ENCODE measurements at places on chromosomes 13 and 19.

DNA sequence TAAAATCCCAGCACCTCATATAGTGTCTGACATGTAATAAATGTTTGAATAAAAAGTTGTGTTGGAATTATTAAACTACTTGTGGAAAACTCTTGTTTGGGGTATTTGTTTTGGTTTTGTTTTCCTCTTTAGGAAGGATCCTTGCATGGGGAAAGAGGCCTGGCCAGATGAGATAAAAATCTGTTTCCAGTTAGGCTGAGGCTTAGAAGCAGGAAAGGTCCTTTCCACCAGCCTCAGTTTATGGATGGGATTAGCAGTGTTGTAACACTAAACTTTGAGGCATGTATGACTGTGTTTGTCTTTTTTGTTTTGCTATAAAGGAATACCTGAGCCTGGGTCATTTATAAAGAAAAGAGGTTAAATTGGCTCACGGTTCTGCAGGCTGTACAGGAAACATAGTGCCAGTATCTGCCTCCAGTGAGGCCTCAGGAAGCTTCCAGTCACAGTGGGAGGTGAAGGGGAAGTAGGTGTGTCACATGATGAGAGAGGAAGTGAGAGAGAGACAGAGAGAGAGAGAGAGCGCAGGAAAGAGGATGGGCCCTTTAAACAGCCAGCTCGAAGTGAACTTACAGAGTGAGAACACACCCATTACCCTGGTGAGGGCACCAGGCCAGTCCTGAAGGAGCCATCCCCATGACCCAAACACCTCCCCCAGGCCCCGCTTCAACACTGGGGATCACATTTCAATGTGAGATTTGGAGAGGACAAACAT, 21.6 kb downstream of the SPATA13 start:
- no peak for DNase-seq

DNA sequence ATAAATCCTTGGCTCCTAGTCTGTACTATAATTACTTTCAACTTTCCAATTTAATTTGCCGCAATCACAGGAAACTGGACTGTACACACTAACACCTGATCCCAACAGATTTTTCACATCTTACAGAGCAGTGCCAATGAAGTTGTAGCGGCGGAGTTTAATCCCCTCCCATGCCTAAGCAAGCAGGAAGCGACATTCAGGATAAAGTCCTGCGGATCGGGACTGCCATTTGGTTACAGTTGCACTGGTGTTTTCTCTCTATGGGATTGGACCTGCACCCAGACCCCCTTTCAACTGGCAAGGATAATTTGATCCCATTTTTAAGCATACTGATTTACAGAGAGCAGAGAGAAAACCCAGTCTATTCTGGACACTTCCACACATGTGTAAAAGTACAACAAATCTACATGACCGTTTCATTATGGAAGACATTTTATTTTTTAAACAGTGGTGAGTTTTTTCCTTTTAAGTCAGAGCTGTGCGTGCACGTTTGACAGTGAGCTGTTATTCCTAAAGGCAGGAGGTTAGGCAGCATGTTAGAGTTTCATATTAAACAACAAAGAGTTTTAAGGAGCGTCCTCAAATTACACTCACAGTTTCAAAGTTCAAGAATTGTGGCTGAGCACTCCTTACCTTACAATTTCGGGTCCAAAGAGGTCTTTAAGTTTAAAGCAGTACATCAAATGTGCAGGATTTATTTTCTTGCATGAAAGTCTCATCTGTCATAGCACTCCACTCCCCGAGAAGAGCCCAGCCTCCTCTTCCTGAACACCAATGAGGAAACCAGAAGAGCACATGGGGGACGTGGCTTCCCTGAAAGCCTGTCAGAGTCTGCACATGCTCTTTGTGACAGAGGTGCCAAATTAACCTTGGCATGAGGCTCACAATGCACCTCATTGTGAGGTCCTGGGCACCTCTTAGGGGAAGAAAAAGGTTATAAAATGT, 141.6 kb upstream of the RFC3 start:
- DNase-seq: no peak

- no peak for DNase-seq
Measured at GRCh38 chr19:39315933-39316332, 4.7 kb downstream of the LRFN1 start.

DNA sequence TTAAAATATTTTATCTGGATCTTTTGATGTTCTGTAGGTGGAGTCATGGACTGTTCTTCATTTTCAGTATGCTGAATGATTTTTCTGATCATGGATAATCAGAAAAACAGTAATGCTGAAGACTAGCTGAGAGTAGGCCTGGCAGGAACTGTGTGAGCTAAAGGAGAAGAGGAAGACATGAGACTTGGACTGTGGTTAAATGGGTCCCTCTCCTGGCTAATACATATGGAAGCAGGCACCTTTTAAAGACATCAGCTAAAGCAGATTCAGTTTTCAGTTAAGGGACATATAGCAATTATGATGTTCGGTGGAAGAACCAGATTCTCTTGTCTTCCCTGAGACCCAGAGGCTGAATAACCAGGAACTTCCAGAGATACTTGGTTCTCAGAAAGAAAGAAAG, 169.4 kb downstream of the OLFM4 start:
- DNase-seq: no peak

GRCh38 chr13:102017248-102017647, 384.6 kb downstream of the FGF14 start:
- no peak for DNase-seq

DNA sequence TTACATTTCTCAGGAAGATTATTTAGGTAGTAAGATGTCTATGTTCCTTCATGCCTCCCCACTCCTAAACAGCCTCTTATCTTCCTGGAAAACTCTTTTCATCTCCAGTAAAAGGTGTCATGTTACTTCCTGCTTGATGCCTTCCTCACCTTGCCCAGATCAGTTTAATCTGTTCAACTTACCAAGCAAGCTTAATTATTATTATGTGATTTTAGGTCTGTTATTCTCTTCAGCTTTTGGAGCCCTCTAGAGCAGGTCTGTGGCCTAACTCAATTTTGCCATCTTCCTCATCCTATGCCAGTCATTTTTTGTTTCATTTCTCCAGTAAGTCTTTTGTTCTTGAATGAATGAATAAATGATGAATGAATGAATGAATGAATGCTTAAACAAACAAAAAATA, 528.4 kb downstream of the DCT start:
- DNase-seq: no peak

DNA sequence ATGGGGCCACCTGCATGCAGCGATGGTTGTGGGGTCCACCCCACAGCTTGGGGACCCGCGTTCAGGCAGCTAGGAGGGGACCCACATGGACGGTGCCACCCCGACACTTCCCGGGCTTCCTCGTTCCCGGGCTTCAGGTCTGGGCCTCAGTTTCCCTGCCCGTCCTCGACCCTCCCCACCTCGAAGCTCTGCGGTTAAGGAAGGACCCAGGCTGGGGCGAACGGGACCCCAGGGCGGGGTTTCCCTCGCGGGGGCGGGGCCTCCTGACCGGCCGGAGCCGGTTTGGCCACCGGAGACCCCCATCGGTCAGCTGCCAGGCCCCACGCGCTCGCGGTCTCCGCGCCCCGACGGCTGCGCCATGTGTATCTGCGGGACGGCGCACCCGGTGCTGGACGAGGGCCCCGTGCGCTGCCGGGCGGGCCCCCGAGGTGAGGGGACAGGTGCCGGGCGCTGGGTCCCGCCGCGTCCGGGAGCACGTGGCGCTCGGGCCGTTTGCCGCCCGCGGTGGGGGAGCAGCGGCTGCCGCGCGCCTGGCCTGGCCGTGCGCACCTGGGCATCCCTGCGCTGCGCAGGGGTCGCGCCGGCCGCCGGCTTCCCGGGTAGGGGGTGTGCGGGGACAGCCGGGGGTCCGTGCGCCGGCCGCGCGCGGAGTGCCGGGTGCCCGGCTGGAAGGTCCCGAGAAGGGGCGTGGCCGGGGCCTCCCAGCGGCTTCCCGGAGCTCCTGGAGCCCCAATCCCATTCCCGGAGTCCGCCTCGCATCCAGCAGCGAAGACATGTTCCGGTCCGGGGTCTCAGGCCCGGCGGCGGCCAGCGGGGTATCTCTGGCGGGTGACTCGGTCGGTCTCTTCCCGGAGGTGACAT, 4.2 kb downstream of the ARHGAP45 start:
- DNase-seq: peak; percentile 18

DNA sequence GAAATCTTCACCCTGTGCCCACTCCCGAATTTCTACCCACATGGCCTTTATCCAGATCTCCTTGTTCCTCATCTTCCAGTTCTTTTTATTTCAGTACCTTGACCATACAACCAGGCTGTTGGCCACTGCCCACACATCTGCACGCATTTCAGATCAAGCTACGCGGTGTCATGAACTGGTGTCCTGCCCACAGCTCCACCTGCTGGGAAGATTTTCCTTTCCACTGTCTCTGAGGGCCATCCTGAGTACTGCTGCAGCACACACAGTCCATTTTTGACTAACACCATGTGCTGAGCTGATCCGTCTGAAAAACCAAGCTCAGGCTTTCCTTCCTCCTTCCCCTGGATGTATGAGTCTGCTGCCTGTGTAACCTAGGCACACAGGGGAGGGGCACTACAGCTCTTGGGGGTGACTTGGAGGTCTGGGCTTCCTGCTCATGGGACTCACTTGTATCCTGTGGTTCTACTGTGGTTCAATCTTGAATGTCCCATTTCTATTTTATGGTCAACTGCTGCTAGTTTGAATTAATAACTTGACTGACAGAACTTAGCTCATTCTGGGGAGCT, 71.9 kb downstream of the WASF3 start:
- no peak for DNase-seq

DNA sequence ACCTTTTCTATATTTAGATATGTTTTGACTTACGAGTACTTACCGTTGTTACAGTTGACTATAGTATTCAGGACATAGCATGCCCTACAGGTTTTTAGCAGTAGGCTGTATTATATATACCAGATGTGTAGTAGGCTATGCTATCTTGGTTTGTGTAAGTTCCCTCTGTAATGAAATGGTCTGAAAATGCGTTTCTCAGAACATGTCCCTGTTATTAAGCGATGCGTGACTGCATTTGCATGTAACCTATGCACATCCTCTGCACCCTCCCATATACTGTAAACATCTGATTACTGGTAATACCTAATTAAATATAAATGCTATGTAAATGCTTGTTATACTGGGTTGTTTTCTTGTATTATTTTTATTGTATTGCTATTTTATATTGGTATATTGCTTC, 6.6 kb downstream of the ZNF766 start:
- DNase-seq: no peak

- DNase-seq: no peak
Measured at GRCh38 chr13:90618133-90618532, 729.4 kb upstream of the MIR17HG start.

GRCh38 chr19:30367006-30367405, 5.2 kb upstream of the ZNF536 start:
- DNase-seq: no peak

DNA sequence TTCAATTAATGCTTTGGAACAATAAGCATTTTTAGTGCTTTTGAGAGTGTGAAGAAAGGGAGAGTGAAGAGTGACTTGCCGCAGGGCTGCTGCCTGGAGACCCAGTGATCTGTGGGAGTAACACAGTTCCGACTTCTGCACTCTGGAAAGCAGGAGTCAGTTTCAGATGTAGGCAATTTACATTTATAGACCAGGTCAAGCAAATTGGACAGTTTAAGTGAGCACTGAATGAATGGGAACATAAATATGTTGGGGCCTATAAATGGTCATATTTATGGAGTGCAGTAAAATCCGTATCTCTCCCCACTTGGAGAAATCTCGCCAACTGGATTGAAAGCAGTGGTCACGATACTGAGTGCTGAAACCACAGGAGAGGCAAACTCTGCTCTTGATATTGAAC, 9.4 kb upstream of the SHISA2 start:
- no peak for DNase-seq

- DNase-seq: no peak
Measured at GRCh38 chr13:75359266-75359665, 122.7 kb downstream of the TBC1D4 start.

DNA sequence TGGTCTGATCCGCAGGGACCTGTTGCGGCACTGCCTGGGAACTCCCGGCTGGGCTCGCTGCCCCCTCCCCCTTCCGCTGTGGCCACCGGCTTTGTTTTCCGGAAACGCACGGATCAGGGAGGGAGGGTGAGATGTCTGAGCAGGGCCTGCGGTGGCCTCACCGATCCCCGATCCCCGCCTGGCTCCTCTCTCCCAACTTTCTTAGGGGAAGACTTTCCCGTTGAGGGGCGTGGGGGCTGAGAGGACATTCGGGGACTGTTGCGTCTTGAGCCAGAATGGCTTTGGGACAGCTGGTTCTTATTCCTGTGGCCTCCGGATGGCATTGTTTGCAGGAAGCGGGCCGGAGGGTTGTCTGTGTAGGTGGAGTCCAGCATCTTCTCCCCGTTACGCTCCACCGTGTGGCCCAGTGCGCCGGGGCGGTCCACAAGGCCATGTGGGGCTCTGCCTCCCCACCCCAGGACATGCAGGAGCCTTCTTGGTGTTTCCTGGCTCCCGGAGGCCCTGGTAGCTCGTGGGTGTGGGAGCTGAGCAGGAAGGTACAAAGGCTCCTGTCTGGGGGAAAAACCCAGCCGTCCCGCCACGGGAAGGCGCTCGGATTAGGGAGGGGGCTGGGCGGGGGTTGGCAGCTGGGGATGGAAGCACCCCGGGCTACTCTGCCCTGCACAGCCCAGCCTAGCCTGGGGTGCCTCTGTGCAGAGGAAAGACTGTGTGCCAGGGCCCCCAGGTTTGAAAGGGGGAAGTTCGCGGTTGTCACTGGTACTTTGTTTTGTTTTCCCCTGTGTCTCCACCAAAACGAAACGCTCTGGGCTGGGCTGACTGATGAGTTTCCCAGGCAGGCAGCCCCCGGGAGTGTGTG, 1.3 kb downstream of the CSNK1G2 start:
- DNase-seq: peak; percentile 80

GRCh38 chr13:25762281-25762680, 289.5 kb downstream of the SHISA2 start:
- DNase-seq: no peak

- DNase-seq: no peak
Measured at GRCh38 chr19:43610493-43610892, 1.4 kb upstream of the SRRM5 start.

DNA sequence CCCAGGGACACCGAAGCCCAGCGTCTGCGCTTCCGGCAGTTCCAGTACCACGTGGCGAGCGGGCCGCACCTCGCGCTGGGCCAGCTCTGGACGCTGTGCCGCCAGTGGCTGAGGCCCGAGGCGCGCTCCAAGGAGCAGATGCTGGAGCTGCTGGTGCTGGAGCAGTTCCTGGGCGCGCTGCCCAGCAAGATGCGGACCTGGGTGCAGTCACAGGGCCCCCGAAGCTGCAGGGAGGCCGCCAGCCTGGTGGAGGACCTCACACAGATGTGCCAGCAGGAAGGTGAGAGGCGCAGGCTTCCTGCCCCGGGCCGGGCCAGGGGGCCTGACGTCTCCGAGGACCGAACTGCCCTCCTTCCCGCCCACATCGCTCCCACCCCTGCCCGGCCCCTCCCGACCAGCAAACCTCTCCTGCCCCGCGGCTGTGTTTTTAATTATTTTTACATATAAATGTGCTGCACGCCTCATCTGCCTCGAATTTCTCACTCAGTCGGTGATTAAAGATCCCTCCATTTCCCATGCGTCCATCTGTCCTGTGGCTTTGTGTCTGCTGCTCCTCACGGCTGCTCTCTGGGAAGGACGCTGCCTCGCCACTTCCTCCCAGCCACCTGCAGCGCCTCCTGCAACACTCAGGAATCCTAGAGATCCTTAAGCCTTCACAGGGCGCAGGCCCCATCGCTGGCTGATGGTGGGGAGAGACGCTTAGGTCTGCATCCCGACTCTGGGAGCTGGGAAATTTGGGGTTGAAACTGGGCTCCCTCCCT, 4.3 kb downstream of the ZSCAN1 start:
- no peak for DNase-seq

- no peak for DNase-seq
Measured at GRCh38 chr13:29749401-29750182, 100.8 kb downstream of the UBL3 start.

- no peak for DNase-seq
Measured at GRCh38 chr13:113666329-113666670, 719 bp upstream of the GRK1 start.

Measured in activated T-cell treated with anti-CD3 and anti-CD28 coated beads, Interleukin-2, amount 50 U/mL, for 1 hour (primary cell).